ENCODE measurements at places on chromosomes 16 and 17. TPM values are rescaled to one million over a fixed set of nuclear protein-coding genes. Genes with fewer than 3 reads are reported as not detected.

DNA sequence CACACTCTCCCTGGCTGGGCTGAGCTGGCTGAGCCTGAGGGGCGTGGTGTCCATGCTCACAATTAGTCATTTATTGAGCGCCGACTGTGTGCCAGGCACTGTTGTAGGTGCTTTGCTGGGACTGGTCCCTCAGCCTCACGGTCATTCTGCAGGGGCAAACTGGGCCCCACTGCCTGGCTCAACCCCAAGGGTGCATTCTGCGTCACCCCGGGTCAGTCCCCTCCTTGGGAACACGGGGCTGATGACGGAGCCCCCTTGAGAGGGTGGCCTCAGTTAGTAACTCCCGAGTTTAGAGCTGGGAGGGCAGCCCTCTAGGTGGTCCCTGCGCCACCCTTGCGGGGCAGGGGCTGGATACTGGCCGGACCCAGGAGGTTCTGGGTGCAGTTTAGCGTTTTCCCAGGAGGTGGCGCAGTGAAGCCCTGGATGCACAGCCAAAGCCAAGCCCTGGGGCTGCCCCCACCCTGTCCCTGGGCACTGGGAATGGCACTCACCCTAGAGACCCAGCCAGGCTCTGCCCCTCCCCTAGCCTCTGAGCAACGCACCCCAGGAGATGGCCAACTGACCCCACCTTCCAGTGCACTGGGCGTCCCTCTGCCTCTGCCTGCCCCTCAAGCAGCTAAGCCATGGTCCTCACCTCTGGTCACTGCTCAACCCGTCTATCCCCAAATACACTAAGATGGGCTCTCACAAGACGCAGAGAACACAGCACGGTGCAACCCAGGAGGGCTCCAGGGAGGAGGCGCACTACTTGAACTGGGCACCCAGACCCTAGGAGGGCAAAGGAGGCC lies 243.2 kb upstream of the GSE1 start:
- peak; percentile 79 for DNase-seq

- DNase-seq: no peak
These were observed 231.1 kb upstream of the TBX2 start for GRCh38 chr17:61168506-61168905.

Gene DGKE
- polyA plus RNA-seq: 3.9 TPM

DNA sequence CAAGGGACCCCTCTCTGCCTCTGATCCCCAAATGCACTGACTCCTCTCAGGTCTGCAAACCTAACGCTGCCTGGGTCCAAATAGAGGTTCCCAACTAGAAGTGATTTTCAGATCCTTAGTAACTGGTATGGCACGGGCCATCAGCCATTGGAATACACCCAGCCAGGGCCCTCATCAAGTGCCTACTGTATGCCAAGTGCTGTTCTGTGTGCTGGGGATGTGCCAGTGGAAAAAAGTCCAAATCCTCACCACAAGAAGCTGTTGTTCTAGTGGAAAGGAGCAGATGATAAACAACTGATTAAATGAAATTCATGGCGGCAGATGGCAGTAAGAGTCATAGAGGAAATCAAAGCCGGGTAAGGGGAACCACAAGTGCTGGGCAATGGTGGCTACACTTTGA lies 57.2 kb upstream of the MED9 start:
- no peak for DNase-seq

Gene SLC5A2
- 7.3 TPM for polyA plus RNA-seq

DNA sequence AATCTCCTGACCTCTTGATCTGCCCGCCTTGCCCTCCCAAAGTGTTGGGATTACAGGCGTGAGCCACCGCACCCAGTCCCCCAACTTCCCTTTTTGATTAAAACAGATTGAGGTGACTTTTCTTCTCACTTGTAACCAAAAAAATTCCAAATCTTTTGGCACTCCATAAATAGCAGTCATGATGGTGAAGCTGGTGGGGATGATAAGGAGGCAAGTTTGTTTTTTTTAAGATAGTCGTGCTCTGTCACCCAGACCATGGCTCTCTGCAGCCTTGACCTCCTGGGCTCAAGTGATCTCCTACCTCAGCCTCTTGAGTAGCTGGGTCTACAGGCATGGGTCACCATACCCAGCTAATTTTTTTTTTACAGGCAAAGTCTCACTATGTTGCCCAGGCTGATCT lies 34.7 kb upstream of the PLCG2 start:
- DNase-seq: no peak

DNA sequence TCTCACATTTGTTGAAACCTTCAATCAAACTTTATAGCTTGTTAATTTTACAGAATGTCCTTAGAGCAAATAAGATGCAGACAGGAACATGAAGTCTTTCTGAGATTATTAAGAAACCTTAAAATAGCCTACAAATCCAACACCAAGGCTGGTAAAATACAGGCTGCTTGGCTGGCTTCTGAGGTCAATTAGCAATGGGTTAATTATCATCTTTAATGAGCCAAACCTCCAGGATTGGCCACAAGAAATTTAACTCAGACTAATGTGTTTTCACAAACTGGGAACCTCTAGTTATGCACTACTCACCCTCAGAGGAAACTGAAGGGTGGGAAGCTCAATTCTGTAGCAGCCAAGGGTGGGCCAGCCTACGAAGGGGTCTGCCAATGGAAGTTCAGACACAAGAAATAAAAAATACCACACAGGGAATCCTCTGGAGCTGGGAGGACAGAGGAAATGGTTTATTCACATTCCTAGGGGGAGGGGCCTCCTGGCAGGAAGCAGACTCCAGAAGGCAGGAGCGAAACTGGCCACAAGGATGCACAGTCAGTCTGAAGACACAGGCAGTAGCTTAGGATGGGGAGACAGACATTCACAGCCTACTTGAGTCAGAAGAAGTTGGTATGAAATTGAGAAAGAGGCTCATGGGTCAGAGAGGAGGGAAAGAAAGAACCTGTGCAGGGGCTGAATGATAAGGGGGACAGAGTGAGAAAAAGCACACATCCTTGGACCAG lies 36.1 kb downstream of the HIC1 start:
- DNase-seq: peak; percentile 89

Gene C1QL1
- polyA plus RNA-seq: 4.3 TPM

Gene KRT17
- 1.8 TPM for polyA plus RNA-seq

DNA sequence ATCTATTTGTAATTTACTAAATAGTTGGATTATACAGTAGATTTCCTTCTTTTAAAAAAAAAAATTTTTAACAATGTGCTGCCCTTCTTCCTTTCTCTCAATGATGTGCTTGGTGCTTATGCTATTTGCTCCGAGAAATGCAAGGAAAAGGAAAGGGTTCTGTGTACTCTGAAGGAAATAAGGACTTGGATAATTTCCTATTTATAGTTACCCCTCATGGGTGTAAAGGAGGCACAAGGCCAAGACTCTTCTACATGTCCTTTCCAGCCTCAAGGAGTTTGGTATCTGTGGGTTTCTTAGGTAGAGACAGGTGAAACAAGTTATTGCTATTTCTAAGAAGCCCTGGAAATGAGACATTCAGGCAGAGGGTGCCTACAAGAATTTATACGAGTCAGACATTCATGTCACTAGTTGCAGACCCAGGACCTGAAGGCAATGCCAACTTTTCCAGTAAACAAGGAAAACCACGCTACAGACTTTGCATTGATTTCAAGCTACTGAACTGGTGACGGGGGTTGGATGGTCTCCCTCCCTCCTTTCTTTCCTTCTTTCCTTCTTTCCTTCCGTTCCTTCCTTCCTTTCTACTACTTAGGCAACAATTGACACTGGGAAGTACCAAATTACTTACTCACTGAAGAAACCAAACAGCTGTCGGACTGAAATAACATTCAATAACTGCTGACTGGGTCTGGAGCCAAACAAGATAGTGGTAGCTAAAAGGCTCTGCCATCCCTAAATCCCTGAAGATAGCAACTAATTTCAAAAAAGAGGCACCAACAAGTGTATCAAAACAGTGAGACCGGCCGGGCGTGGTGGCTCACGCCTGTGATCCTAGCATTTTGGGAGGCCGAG lies 33.8 kb upstream of the GHDC start:
- DNase-seq: no peak

- no peak for DNase-seq
These were observed 1.9 kb downstream of the FLYWCH1 start for GRCh38 chr16:2913603-2914002.

Gene DUSP3
- polyA plus RNA-seq: 14.7 TPM

Gene MPO
- polyA plus RNA-seq: 0.08 TPM

- DNase-seq: peak; percentile 37
These were observed 25.1 kb downstream of the TBX4 start for GRCh38 chr17:61477204-61477834.

GRCh38 chr17:3954976-3955672 lies 9.1 kb downstream of the ATP2A3 start:
- no peak for DNase-seq

- no peak for DNase-seq
These were observed 27.8 kb upstream of the MGAT5B start for GRCh38 chr17:76840443-76840767.

DNA sequence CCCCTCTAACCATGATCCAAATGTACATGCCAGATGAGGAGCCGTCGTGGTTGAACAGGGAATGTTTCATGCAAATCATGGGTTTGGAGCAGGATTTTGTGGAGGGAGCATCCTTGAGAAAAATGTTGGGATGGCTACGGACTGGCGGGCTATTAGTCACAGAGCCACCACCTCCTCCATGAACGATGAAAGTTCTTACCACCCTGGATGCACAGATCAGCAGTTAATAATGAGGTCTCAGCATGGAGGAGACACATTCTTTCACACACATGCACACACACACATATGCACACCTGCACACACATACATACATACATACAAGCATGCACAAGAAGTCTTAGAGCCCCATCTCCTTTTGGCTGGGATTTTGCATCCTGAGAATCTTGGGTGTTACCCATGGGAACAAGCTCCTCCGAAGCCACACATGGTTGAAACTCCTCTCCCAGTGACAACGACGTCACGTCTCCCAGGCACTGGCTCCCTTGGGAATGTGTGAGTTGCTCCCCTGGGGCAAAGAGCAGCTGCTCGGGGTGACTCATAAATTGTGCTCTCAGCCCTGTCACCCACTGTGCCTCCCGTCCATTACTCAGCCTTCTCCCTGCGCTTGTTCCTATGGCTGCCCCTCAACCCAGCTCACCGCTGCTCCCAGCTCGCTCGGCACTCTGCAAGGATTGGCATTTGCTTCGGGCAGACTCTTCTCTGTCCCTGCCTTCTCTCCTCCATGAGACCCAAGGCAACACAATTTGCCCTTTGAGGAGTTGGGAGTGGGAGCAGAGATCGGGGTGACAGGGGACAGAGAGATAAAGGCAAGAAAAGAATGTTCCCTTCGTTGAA lies 344.6 kb downstream of the SOX9 start:
- no peak for DNase-seq

GRCh38 chr17:5419959-5420653 lies at the start of gene RPAIN:
Gene RPAIN, plus strand, starts transcription at chr17:5420182. Its CDS starts 29 bp downstream, at chr17:5420211.
- DNase-seq: peak; percentile 92

- no peak for DNase-seq
These were observed 16.3 kb upstream of the CACNG4 start for GRCh38 chr17:66948061-66948750.

- DNase-seq: peak; percentile 96
These were observed 68.7 kb downstream of the RAI1 start for GRCh38 chr17:17749921-17750320.

GRCh38 chr16:54320697-54321340 lies 34.2 kb upstream of the IRX3 start:
- peak; percentile 33 for DNase-seq

Gene ENPP7
- not detected for polyA plus RNA-seq

DNA sequence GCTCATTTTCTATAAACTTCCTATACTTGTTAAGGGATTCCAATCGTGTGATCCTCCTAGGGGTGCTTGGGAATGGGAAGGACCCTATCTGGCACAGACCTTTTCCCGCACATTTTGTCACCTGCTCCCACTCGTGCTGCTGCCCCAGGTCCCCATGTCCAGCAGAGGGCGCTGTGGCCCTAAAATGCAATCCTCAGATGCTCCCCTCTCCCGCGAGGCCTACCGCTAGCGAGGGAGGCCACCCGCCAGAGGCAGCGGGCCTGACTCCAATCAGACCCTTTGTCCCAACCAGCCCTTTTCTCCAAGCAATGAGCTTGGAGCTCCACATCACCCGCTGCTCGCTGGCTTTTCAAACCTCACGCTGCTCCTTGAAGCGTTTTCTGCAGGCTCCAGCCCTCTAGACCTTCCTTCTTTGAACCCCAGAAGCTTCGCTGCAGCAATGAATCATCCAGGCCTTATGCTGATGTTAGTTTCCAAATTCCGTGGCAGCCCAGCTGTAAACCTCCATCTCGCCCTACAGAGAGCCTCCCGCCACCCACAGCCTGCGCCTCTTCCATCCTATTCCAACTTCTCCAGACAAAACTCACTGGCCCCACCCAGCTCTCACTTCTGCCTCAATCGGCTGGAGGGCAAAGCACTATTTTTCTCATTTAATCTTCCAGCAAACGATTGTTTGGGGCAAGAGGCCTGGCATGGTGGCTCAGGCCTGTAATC lies 23.6 kb upstream of the FZD2 start:
- DNase-seq: peak; percentile 97

- DNase-seq: peak; percentile 36
These were observed 60.5 kb downstream of the CMIP start for GRCh38 chr16:81505011-81505661.

DNA sequence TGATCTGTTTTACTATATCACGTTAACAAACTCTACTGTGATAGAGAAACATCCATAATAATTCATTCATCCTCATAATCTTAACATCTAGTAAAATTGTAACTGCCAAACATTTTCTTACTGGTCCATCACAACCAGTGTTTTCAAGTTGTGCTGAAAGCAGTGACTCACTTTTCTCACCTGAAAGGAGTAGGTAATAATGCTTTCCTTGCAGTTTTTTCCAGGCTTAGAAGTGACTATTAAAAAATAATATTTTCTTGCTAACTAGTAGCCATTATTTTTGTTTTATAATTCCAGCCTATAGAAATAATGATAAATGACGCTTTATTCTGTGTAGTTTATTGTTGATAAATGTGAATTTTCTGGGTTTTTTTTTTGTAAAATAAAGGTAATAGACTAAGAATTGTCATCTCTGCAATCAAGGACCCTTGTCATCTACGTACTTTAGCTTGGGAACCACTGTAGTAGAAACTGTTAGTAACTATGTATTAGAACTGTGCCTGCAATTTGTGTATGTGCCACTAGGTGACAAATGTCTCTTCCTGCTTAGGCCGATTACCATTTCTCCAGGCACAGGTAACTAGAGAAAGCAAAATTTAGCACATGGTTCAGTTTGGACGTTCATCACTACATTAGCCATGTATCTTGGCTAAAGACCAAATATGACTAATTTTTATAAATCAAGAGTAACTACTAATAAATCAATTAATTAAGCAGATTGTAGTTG lies 409.4 kb upstream of the ERCC4 start:
- peak; percentile 68 for DNase-seq

DNA sequence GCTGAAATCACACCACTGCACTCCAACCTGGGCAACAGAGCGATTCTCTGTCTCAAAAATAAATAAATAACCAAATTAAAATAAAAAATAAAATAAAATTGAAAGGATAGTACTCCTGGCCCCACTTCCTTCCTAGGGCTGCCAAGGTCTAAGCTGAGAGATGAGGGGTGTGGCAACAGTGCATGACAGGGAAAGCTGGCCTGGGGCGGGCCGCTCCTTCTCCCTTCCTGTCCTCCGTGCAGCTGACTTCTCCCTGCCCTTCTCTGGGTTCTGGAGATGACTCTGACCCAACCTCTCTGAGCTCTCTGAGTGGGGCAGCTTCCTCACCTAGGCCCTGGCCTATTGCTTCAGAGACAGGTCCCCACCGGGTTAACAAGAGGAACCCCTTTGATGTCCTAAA lies 8.7 kb upstream of the SLC25A39 start:
- no peak for DNase-seq

- DNase-seq: no peak
These were observed 17.9 kb downstream of the SALL1 start for GRCh38 chr16:51133183-51133582.

Gene CDRT15L2
- not detected for polyA plus RNA-seq

Gene PPP1R27
- polyA plus RNA-seq: 0.40 TPM
